ENCODE measurements at places on chromosomes 16 and 17.

DNA sequence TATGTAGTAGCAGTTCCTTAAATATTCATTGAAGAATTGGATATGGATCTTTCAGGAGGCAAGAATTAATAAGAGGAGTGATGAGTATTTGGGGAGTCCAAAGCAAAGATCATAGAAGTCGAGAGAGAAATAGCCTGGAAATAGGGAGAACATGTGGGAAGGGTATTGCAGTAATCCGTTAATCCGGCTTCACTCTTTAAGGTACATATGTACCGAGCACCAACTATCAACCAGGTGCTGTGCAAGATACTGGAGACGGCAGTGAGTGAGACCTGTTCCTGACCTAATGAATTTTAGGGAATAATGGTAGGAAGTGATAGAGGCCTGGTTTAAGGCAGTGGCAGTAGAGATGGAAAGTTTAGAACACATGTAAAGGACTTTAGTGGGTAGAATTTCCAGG, 1.1 kb downstream of the ELP5 start:
- no peak for DNase-seq

DNA sequence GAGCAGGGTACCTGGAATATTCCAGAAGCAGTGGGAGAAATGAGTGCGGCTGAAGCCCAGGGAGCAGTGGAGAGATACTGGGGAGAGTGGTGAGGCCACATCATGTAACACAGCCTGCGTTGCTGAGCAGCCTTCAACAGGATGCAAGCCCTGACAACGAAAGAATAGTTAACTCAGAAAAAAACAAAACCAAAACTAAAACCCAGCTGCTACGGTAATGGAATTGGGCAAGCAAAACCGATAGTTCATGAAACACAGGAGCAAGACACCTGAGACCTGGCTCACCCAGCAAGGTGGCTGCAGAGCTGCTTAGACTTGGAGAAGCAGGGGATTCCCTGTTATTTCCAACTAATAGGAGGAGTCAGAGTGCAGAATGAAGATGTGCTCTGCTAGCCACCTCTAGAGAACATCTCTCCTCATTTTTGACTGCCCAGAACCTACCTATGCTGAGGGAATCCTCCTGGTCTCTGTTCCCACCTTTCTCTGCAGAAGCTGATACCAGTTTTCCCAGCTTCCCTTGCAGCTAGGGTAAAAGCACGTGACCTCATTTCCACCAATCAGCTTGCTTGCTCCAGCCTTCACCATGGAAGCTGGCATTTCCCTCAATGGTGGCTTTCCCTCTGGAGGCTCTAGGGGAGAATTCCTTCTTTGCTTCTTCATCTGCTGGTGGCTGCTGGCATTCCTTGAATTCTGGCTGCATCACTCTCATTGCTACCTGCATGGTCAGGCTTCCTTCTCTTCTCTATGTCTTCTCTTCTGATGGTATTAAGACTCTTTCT, 59.4 kb upstream of the XYLT1 start:
- DNase-seq, result no peak

DNA sequence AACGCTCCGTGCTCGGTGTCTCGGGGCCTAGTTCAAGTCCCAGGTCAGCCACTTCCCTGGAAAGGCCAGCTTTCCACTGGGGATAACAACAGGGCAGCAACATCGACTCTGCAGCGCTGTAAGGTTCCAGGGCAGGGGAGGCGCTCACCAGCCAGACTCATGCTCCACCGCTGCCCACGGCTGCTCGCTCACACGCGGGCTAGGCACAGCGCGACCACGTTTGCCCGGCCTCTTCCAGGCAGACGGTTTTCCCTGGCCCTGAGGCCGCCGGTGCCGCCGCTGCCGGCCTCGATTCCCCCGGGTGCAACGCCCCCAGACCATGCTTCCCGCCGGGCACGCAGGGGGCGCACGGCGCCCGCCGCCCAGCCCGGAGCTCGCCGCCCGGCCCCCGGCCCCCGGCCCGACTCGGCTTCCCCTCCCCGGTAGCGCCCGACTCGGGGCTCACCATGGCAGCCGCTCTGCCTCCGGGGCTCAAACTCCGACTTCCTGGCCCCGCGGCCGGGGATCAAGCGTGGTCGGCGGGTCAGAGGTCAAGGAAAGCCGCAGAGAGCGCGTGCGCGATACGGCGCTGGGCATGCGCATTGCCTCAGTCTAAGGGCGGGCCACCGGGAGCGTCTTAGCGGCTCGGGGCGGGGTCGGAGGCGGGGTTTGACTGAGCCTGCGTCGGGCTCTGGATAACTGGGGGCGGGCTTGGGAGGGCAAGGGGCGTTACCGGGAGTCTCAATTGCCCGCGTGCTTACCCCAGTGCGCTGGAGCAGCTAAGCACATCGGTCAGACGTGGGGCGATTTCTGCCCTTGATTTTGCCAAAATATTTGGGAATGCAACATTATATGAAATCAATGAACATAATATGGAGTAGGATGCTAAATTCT, at the start of gene PAM16:
Gene PAM16 (minus strand): TSS at position 535 of the 873 bp plus-strand sequence. CDS start 87 bp downstream, at position 448.
- peak; percentile 99 for DNase-seq

GRCh38 chr17:29789196-29790170, 140.5 kb downstream of the SSH2 start:
- no peak for DNase-seq

DNA sequence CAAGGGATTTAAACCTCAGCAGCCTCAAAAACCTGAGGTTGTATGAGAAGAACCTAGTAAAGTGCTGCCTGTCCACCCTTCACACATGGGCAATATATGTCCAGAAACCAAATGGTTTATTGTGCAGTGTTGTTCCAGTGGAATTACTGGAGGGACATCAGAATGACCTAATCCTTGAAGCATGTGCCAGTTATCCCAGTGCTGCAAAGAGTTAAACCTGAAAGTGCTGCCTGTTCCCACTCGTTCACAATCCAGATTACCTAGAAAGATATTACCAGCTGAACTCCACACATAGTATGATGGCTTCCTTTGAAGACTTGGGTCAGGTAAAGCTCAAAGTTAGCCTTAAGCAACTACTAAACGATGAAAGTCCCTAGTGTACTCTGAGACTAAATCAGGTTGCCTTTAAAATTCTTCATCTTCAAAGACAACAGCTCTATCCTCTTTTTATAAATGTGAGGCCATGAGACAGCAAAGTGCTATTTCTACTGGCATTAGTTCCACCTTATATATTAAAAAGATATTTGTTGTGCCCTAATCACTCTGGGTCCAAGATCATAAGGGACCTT, 133.1 kb downstream of the SNX11 start:
- no peak for DNase-seq

DNA sequence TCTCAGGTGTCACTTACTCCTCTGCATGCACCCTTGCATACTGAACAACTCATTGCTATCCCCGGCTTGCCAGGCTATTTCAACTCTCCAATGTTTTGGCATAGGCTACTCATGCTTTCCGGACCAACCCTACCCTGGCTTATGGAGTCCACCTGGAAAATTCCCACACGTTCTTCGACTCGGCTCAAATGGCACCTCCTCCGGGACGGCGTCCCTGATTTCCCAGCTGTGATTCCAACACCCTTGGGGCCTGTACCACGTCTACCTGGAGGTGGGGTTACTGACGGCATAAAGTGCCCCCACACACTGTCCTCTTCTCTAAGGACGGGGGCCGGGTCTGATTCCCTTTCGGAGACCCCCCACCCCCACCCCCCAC, 498 bp downstream of the SMYD4 start:
- no peak for DNase-seq

- DNase-seq, result no peak
Observed at GRCh38 chr16:79537584-79537983, 63.0 kb downstream of the MAF start.

DNA sequence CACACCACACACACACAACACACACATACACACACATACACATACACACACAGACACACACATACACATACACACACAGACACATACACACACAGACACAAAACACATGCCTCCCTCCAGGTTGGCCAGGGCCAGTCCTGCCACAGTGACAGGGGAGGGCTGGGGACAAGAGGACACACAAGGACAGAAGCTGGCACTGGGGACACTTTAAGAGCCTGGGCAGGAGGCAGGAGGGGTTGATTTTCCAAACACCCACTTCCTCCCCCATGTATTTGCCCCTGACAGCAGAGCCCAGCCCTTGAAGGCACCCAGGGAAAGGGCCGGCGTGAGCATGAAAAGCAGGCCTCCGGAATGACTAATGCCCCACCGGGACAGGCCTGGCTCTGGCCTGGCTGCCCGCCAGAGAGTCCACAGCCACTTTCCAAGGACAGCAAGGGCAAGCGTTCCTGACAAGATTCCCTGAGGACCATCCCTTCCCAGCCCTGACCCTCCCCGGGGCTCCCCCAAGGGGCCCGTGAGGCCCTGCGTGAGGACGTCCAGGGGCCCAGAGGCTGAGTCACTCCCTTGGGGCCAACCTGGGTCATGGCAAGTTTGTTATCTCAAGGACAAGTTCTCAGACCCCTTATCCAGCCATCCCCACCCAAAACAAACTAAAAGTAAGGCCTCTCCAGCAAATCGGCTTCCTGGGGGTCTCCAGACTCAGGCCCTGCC, 235.6 kb downstream of the ZNF423 start:
- peak; percentile 88 for DNase-seq

DNA sequence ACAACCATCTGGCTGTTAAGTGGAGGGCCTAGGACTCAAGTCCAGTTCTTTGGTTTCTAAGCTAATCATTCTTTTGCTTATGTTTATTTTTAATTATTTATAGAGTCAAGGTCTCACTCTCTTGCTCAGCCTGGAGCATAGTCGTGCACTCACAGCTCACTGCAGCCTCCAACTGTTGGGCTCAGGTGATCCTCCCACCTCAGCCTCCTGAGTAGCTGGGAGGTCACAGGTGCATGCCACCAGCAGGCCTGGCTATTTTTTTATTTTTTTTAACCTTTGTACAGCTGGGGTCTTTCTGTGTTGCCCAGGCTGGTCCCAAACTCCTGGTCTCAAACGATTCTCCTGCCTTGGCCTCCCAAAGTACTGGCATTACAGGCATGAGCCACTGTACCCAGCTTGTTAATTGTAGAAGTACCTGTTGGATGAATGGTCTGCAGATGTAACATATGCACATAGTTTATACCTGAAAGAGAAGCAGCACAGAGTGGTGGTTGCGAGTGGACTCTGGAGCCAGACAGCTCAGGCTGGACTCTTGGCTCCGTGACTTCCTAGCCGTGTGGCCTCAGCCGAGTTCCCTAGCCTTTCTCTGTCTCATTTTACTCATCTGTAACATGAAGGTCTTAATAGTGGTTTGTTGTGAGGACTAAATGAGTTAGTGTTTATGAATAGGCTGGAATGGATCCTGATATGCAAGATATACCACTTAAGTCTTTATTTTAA, 337.5 kb downstream of the SNX29 start:
- DNase-seq, result no peak

DNA sequence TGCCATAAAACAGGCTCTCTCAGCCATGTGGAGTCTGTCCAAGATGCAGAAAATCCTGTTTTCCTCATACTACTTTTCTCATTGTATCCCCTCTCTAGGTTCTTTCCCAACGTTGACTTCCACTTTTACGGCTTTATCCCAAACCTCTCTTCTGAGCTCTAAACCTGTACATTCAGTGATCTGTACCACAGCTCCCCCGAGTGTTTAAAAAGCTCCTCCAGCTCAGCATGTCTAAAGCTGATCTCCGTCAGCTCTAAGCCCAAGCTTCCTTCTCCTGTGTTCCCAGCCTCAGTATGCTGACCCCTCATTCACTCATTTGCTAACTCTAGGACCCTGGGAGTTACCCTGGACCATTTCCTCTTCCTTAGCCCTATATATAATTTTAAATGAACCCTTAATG, 144.6 kb downstream of the DNAH9 start:
- DNase-seq, result no peak

- no peak for DNase-seq
Observed at GRCh38 chr16:14344292-14344691, 273.2 kb downstream of the MRTFB start.

DNA sequence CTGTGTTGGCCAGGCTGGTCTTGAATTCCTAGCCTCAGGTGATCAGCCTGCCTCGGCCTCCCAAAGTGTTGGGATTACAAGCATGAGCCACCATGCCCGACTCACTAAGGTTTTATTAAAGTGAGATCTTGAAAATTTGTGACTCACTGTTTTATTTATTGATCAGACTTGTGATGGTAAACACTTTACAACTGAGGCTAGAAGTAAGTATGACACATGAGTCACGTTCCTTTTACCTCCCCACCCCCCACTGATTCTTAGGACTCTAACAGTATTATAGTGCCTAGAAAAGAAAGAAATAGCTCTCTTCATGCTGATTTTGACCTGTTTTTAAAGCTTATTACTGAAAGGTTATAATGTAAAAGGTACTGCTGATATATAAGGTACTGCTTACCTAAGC, 160.6 kb downstream of the TANC2 start:
- DNase-seq, result no peak

- no peak for DNase-seq
Observed at GRCh38 chr17:37084372-37084771, 135.6 kb downstream of the AATF start.

- peak; percentile 98 for DNase-seq
Observed at GRCh38 chr17:39225959-39226683, 376 bp upstream of the STAC2 start.

DNA sequence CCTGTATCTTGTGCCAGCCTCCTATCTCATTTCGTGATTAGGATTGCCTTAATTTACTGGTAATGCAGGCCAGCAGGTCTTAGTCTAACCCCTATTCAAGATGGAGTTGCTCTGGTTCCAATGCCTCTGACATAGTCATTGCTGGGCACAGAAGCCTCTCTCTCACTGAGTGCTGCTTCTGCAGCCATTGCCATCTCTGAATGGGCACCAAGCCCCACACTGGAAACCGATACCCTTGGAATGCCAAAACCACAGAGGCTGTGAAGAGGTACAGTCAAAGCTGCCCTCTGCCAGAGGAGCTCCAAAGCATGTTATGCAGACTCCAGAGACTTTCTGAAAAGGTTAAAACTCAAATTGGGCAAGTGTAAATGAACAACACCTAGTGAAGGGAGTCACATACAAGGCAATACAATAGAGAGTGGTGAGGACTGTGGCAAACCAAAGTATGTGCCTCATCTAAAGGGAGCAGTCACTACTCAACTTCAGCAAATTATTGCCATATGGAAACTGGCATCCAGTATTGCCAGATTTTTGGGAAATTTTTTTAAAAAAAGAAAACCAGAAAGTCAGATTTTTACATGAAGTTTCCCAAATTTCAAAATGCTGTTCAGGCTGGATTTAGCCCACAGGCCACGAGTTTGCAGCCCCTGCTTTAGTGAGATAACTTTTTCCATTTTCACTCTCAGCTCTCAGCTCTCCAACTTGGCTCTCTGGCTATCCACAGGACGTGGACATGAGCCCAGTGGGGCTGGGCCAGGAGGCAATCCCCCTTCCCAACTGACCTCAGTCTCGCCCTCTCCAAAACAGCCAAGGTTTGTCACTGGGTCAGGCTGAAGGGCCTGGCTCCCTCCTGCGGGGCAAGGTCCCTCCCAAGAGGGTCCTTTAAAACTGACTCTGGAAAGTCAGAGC, 2.1 kb upstream of the MMP2 start:
- no peak for DNase-seq

GRCh38 chr16:90008708-90009145, 10.5 kb downstream of the DBNDD1 start:
- DNase-seq, result no peak

Data from SK-N-SH (cell line).